ENCODE measurements at places on chromosomes 2 and 18. TPM values are rescaled to one million over a fixed set of nuclear protein-coding genes. Genes with fewer than 3 reads are reported as not detected.

The OTOS gene
- not detected for total RNA-seq

DNA sequence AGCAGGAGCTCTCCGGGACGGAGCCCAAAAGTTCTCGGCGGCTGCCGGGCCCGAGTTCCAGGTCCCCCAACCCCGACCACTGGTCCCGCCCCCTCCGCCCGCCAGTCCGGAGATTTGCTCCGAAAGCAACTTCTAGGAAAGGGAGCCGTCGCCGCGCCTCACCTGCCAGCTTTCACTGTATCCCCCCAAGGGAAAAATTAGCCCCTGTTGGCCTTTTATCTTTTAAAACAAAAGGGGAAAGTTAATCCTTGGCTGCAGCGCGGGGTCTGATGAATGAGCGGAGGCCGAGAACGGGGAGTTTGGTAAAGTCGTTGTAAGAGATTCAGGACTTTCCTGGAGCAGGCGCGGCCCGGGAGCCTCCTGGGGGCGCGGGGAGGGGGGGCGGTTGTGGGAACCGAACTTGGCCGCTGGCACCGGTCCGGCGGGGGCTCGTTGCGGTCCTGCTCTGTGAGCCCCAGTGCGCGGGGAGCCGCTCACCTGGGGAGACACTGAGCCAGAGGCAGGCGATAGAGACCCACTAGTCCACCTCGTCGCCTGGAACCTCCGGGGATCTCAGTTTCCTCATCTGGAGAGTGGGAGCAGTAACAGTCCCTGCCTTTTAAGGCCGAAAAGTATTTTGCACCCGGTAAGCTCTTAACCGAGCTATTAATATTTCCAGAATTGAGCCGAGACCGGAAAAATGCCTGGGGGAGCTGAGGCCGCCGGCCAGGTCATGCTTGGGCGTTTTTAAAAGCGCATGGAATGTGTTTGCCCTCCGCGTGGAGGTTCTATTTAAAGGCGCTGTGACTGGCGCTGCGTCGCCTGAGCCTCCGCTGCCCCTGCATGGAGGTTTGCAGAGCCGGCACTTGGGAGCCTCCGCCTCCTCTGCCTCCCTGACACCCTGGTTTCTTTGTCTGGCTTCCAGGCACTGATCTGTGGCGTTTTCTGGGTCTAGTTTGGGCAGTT lies 1.1 kb downstream of the EFHD1 start:
- DNase-seq = no peak

The PRKAG3 gene
- not detected for total RNA-seq

The FBXO15 gene
- 0.75 TPM for total RNA-seq

The GAL3ST2 gene
- total RNA-seq = 0.65 TPM

DNA sequence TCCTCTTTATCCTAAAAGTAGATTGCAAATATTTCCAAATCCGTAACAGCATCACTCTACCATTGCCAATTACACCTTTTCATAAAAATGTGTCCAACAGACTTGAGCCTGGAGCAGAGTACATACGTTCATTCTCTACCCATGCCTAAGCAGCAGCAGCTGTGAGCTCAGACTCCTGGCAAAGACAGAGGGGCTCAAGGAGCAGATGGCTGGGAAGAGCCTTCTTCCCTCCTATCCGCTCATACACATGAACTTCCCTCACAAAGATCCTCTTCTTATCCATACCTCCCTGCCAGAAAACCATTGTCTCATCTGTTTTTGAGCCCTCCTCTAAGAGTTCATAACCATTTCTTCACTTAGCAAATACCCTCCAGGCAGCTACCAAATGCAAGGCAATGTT lies 164.3 kb upstream of the ARL4C start:
- DNase-seq = no peak

DNA sequence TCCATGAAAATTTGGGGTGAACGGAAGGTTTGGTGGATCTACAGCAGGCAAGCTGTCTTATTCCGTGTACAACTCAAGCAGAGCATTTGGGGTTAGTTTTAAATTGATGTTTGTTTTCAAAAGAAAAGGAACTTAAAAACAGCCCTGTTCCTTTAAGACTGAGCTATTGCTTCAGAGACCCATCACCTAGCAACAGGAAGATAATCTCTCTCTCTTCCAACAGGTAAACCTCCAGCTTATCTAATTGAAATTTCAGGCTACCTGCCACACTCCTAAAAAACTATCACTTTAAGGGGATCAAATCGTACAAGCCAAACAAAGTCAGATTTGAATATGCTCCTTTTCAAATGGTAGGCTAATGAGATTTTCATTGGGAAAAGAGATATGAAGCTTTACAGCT lies 101.8 kb downstream of the RNF152 start:
- DNase-seq = no peak

- DNase-seq = no peak
These were observed 185.5 kb downstream of the NOL4 start for GRCh38 chr18:34039201-34039600.

GRCh38 chr2:151063271-151063670 lies 198.4 kb downstream of the RBM43 start:
- DNase-seq = no peak

DNA sequence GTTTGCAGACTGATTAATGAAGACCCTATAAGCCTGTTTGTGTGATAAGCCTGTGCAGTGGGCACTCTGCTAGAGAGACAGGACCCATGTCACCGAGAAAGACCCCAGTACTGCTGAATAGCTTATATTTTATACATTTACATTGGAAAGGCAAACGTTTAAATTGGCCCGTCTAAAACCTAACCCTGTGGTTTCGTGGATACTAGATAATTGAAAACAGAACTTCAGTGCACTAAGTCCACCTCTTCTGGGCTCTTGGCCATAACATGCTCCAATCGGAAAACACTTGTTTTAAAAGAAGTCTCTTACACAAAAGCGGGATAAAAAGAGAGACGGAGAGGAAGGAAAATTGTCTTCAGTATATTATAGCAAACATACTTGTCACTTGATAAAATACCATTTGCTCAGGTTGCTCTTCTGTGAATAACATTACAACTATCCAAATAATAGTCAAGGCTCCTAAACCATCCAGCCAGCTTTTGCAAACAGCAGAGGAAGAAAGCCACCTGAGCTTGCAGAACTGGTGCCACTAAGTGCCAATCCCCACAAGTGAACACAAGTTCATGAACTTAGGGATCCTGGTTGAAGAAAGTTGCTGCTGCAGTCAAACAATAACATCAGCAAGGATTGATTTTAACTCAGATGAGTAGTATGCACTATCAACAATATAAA lies 218.4 kb upstream of the FN1 start:
- no peak for DNase-seq

The CCDC85A gene
- not detected for total RNA-seq

- no peak for DNase-seq
These were observed 205.7 kb downstream of the TPGS2 start for GRCh38 chr18:36623091-36623490.

DNA sequence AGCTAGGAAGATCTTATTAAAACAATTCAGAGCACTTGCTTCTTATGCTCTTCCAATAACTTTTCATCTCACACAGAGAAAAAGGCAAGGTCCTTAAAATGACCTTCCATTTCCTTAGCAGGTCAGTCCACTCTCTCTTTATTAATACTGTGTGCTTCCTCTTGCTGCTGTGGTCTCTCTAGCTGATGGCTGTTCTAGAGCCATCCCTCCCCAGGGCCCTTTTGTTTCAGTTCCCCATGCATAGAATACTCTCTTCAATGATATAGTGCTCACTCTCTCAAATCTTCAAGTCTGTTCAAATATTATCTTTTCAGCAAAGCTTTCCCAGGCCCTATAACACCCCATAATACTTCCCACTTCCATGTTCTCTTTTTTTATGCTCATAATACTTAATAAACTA lies 469.3 kb downstream of the METTL4 start:
- no peak for DNase-seq

The SLC23A3 gene
- total RNA-seq = 2.3 TPM

- DNase-seq = no peak
These were observed 100.7 kb upstream of the MCFD2 start for GRCh38 chr2:47016172-47016913.

GRCh38 chr2:235824331-235824730 lies 330.5 kb downstream of the AGAP1 start:
- DNase-seq = no peak

- DNase-seq = no peak
These were observed 118.8 kb upstream of the EPB41L3 start for GRCh38 chr18:5662586-5663090.

DNA sequence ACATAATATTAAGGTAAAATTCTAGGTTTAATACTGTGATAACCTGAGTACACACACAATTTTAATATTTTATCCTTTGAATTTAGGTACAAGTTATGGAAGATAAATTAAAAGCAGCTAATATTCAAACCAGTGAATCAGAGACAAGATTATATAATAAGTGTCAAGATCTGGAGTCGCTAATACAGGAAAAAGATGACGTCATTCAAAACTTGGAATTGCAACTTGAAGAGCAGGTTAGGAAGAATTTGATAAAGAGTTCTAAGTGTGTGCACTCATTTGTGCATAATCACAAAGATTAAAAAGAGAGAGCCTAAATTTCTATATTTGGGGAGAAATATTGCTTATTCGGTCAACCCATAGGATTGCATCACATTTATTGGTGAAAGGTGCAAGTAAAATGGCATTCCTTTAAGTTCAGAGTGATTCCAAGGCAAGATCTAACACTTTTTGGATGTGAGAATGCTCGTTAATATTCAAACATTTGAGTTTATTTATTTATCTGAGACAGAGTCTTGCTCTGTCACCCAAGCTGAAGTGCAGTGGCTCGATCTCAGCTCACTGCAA lies 16.3 kb upstream of the C1GALT1C1L start:
- no peak for DNase-seq

GRCh38 chr2:160429248-160430000 lies 64.2 kb downstream of the RBMS1 start:
- DNase-seq = no peak

The ACMSD gene
- not detected for total RNA-seq

The HOXD12 gene
- total RNA-seq = not detected

- no peak for DNase-seq
These were observed 7.7 kb downstream of the ITSN2 start for GRCh38 chr2:24352664-24353063.

The SLC11A1 gene
- total RNA-seq = 0.26 TPM

- DNase-seq = peak; percentile 79
These were observed 19.1 kb upstream of the SLC20A1 start for GRCh38 chr2:112626604-112627059.

The SERPINB11 gene
- total RNA-seq = not detected

The LIMS2 gene
- total RNA-seq = 12.3 TPM

The LRATD1 gene
- not detected for total RNA-seq

DNA sequence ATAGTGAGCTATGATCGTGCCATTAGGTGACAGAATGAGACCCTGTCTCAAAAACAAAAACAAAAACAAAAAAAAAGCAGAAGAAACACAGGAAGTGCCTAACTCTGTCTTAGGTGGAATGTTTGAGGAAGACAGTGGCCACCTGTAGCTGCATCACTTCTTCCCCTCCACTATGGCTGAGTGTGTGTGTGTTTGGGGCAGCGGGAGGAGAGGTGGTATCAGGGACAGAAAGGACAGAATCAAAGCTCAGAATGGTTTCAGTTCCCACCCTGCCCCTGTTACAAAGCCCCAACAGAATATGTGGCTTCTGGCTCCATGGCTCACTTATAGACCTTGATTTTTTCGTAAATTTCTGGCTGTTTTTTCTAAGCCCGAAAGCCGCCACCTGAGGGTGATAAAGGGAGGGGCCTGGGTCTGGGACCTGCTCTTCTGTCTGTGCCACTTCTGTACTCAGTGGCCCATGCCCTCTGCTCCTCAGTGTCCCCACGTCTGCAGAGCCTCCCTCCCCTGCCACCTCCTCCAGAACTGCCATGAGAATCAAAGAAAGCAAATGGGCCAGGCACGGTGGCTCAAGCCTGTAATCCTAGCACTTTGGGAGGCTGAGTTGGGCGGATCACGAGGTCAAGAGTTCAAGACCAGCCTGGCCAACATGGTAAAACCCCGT lies 27.4 kb downstream of the SERTAD2 start:
- DNase-seq = no peak

The KCNJ3 gene
- not detected for total RNA-seq

DNA sequence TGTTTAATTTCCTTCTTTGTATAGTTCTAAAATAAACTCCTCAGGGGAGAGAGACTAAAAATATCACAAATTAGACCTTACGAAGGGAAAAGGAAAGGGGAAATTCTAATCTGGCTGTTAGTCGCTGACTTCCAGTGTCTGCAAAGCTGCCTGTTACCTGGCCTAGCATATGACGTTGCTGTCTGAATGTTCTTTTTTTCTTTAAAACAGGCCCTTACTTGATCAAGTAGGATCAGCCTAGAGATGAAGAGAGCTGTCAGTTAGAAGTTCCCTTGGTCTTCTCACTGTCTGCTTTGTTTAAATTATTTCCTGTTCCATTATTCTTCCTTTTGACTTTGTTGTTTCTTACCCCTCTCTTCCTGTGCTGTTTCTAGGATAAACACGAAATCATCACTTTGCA lies 11.2 kb downstream of the NCK2 start:
- no peak for DNase-seq

- DNase-seq = no peak
These were observed 56.8 kb upstream of the MAPRE3 start for GRCh38 chr2:26913606-26913998.

DNA sequence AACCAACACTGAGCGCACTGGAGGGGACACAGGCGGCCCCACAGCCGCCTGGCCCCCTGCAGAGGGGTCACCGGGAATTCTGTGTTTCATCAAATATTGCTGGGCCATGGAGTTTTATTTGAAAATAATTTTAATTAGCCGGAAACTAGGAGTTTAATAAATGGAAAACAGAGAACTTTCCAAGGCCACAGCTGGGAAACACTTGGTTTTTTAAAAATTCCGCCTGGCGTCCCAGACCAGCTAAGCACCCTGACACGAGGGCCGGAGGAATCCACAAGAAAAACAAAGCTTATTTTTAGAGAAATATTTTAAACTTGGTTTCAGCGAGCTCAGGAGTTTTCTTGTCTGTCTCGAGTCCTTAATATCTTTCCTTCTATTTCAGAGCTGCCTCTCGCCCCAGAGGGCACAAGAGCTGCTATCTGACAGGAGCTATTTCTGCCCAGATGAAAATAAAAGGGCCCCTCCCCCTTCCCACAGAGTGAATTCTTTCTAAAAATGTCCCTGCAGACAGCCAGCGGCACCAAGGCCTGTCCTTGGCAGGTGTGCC lies 8.2 kb downstream of the ZFP36L2 start:
- no peak for DNase-seq

- DNase-seq = no peak
These were observed 285.4 kb downstream of the ZNF516 start for GRCh38 chr18:76209597-76209996.

The LCT gene
- 0.05 TPM for total RNA-seq

The DHRS9 gene
- 5.4 TPM for total RNA-seq

DNA sequence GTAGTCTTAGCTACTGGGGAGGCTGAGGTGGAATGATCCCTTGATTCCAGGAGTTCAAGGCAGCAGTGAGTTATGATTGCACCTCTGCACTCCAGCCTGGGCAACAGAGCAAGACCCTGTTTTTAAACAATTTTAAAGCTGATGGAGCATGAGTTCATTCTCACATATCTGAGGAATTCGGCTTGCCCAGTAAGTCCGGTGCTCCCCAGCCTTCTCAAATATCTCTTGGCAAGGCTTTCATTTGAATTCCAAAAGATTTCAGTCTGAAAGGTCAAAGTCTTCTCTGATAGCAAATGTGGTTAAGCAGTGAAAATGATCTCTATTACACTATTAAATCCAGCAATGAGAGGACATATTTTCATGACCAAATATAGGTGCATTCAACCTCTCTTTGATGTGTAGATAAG lies 27.9 kb downstream of the PIEZO2 start:
- DNase-seq = no peak

The PTMA gene
- 1,778 TPM for total RNA-seq

- DNase-seq = no peak
These were observed 124.0 kb downstream of the GAREM1 start for GRCh38 chr18:32346671-32347070.

GRCh38 chr2:118654945-118655344 lies 192.5 kb downstream of the EN1 start:
- no peak for DNase-seq
